NCI-H1930 (cell line): ENCODE measurements at places on chromosomes 6 and 20.

GRCh38 chr6:161804838-161805237, 531.0 kb upstream of the AGPAT4 start:
- no peak for DNase-seq

- DNase-seq = no peak
Observed at GRCh38 chr6:114090626-114091025, 119.7 kb upstream of the HDAC2 start.

DNA sequence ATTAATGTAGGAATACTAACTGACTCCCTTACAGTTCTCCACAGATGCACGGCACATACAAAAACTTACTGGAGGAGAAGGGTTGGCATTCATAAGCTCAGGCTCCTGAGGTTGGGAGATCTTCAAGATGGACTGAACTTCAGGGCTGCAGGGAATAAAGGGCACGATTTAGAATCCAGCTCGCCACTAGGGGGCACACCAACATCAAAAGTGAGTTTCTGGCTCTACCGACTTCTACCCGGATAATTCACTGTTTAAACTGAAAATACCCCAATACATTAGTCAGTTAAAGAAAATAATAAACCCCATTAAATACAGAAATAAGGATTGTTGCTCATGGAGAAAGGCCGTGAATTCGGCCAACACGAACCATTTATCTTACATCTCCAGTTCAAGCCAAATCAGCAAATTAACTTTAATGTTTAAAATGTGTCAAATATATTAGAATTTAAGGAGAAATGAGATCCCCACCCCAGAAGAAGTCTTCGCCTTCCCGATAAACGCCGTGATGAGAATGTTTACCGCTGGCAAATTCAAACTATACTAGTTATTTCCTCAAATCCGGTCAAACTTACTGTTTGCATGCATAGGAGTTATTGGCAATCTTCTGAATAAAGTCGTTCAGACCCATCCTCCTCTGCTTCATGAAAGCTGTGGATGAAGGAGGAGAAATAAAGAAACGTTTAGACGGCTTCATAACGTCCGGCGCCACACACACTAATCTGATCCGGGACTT, 121.7 kb upstream of the SLC2A12 start:
- DNase-seq = peak; percentile 52

GRCh38 chr6:54493138-54493537, 184.9 kb downstream of the TINAG start:
- no peak for DNase-seq

DNA sequence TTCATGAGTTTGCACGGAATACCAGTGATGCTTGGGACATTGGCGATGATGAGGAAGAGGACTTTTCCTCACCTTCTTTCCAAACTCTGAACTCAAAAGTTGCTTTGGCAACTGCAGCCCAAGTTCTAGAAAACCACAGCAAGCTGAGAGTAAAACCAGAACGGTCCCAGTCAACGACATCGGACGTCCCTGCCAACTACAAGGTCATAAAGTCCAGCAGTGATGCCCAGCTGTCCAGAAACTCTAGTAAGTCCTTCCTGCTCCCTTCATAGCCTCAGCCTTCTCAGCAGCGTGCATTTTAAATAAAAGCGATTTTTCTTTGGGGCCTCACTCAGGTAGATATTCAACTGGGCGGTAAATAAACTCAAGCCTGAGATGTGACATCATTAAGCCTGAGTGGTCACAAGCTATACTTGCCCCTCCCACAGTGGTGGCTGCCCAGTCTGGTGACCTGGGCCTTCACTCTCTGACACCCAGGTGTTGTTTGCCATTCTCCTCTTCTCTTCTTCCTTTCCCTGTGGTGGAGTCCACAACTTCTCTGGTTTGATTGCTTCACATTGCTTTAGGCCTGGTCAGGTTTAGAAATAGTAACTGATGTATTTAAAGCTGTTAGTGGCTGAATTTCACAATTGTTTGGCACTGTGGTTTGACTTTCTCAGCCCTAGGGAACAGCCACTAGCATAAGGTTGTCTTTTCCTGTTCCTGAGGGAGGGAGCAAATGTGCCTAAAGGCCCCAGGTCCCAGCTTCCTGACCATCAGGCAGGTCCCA, 21.6 kb upstream of the TMEM217 start:
- no peak for DNase-seq

GRCh38 chr20:36644032-36644705, 1.8 kb downstream of the SLA2 start:
- DNase-seq = no peak

GRCh38 chr6:80605165-80605989, 498.9 kb downstream of the BCKDHB start:
- no peak for DNase-seq

- DNase-seq = no peak
Observed at GRCh38 chr6:132131351-132131750, 180.2 kb upstream of the CCN2 start.

DNA sequence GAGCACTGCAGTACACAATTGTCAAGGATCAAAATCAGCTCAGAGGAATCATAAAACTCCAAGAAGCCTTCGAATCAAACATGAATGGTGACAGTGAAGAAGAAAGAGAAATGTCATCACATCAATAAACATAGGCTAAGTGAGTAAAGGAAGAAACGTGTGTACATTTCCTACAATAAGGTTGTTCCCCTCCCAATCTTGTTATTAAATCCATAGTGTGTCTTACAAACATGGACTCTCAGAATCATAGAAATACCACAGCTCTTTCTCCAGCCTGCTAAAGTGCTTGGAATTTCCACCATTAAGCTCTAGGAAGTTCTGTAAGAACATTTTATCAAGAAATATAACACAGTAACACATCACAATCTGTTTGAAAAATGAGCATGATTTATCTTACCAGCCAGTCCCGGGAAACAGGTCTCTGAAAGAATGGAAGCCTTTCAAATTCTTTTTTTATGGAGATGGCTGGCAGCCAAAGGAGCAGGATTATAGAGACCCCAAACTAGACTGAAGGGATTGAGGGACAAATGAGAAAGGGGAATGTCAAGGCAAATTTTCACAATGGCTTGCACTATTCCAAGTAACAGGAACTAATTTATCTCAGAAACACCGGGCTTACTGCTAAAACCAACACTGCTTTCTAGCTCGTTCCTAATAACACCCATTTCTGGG, 4.5 kb upstream of the TNFAIP3 start:
- DNase-seq = no peak

DNA sequence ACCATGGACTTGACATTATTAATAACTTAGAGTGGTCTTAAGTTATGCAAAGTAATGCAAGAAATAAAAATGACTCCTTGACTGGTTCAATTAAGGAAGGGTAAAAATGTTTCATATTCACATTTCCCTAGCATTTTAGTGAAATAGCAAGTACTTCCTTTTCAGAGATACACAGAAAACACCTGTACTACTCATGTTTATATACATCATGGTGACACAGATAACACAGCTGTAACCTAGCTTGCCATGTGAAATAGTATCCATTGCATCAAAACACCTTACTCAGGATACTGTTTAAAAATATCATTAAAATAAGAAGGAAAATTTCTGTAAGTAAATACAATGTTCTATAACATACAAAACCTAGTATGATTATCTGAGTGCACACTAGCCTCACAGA, 102.4 kb downstream of the AHI1 start:
- DNase-seq = no peak

- no peak for DNase-seq
Observed at GRCh38 chr6:10383331-10384090, 31.4 kb downstream of the TFAP2A start.

- DNase-seq = no peak
Observed at GRCh38 chr6:106212576-106212975, 113.0 kb downstream of the ATG5 start.

GRCh38 chr6:32393665-32394420, 13.1 kb downstream of the BTNL2 start:
- DNase-seq = no peak

DNA sequence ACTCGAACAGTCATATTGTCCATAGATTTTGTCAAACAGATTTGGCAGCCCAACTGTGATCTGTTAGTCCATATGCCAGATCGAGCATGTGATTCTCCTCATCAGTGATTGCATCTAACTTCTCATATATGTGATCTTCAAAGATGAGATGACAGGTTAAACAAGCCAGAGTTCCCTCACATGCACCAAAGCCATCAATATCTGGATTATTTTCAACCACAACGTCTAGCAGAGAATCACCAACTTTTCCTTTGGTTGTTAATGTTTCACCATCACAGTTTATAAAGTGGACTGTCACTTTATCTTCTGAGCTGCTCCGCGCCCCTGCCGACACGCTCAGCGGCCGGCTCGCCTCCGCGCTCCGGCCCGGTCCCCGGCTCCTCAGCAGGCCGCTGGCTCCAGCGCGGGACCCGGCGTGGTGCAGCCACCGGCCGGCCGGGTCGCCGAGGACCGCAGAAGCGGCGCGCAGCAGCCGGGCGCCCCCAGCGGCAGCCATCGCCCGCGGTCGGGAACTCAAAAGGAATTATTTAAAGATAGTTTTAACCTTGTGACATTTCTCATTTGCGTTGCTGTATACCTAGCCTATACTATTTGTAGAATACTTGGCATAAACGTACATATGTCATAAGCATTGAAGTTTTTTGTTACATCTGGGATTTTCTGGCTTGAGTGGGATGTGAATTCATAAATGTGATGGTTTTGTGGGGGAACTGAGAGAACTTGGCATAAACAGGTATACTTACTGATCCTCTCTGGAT, 40.1 kb upstream of the DYNLRB1 start:
- no peak for DNase-seq

GRCh38 chr6:143107440-143107839, 46.8 kb downstream of the AIG1 start:
- no peak for DNase-seq

DNA sequence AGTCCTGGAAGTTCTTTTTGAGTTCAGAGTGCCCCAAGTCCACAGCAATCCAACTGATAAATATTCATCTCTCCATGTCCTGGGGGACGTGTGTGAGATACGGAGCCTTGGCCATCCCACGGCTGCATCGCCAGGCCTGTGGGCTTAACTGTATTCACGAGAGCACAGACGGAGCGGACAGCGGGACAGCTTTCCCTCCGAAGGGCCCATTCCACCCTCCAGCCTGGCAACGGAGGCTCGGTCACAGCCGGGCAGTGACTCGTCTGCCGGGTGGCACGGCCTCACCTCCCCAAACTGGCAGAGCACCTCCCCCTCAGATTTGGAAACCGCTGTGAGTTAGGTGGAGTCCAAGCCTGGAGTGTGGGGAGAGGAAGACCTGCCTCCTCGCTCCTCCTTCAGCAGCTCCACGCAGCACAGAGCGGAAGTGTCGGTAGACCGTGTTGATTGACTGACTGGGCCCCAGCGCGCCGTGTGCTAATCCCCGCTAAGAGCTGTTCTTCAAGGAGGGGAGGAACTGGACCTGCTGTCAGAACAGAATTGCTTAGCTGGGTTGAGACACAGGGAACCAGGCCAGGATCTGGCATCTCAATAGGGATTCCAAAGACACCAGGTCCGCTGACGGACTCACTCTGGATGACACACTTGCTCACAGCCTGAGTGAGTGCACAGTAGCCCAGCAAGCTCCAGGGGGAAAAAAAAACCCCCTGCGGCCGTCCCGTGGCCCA, 10.9 kb downstream of the FOXF2 start:
- no peak for DNase-seq

- peak; percentile 35 for DNase-seq
Observed at GRCh38 chr6:32785781-32786533, 22.6 kb upstream of the HLA-DQB2 start.

GRCh38 chr20:14616003-14616402, 278.6 kb upstream of the FLRT3 start:
- DNase-seq = no peak

DNA sequence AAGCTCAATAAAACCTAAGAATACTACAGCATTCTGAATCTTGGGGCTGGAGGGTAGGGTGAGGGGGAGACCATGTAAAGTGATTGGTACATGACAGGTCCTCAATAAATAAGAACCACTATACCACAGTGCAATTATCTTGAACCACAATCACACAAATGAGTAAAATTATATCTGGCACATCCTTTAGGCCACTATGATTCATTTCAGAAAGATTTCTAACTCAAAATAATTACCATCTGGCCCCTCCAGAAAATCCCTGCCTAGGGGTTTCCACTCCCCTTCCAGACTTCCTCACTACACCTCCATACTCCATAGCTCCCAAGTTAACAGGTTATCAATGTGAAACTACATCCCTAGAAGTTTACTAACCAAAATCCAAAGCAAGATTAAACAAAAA, 19.7 kb downstream of the AKIRIN2 start:
- no peak for DNase-seq

DNA sequence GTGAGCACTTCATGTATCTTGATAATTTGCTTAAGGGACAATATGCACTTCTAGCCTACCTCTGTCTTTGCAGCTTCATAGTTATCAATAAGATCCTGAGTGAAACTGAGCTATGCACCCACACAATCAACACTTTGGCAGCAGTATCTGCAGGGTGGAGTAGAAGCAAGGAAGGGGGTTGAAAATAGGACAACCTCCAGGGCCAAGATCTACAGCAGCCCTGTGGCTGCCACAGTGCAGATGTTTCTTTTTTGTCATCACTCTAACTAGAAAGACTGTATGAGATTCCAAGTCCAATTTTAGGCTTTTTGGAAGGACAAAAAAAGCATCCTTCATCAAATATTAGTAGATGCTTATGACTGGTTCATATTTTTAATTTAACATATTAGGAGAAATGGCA, 336.1 kb upstream of the CITED2 start:
- DNase-seq = no peak

- no peak for DNase-seq
Observed at GRCh38 chr6:162705736-162706135, 21.8 kb downstream of the PRKN start.

DNA sequence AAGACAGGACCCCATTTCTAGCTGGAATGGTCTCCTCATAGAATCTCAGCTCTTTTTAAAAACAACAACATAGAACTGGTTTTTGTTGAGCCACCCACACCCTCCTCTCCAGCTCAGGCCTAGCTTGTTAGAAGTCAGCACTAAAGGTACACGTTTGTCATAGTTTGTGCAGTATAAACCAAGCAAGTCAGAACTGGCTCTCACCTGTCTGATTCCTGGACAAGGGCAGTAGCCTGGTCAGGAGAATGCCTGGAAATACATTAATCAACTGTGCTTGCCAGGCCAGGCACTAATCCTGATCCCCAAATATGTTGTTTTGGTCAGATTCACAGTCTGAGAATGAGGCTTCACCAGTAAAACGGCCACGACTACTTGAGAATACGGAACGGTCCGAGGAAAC, 296.7 kb downstream of the ZFAND3 start:
- DNase-seq = no peak

DNA sequence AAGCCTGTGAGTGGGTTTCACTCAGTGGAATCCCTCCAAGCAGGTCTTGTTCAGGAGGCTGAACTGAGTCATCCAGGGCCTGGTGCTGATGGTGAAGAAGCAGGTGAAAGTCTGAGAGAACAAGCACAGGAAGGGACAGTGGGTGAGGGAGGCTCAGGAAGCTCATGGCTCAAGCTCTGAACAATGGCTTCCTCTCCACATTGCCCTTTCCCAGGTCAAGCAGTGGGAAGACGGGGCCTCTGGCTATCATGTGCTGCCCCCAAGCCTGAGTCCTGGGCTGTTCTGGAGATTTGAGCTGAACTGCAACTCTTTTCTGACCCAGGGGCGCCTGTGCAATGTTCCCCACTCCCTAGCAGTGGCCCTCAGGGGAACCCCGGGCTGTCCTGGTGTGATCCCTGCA, 3.4 kb downstream of the CST9L start:
- no peak for DNase-seq
